Stimulated activated CD4-positive, alpha-beta T cell treated with anti-CD3 and anti-CD28 coated beads, Interleukin-4, amount 100 ng/mL, for 1 hour (primary cell): ENCODE measurements at places on chromosomes 3 and 15.

DNA sequence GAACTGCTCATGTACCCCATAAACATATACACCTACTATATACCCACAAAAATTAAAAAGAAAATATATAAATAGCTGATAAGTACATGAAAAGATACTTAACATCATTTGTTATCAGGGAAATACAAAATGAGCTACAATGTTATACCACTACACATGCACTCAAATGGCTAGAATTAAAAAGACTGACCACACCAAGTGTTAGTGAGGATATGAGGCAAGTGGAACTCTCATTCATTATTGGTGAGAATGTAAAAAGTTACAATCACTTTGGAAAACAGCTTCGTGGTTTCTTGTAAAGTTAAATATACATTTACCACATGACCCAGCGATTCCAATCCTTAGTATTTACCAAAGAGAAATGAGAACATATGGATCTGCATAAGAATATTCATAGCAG is 26.5 kb downstream of the EOMES start:
- DNase-seq, result no peak

GRCh38 chr15:74229686-74230085 is 6.4 kb upstream of the CCDC33 start:
- no peak for DNase-seq

- no peak for DNase-seq
Observed at GRCh38 chr15:27238707-27239423, 267.9 kb downstream of the GABRG3 start.

- DNase-seq, result no peak
Observed at GRCh38 chr15:38260077-38260476, 7.4 kb downstream of the SPRED1 start.

- no peak for DNase-seq
Observed at GRCh38 chr3:193885832-193886231, 250.1 kb upstream of the HES1 start.

GRCh38 chr3:10688126-10688525 is 127.9 kb upstream of the SLC6A11 start:
- DNase-seq, result no peak

- DNase-seq, result no peak
Observed at GRCh38 chr3:14371573-14372474, 30.6 kb upstream of the SLC6A6 start.

DNA sequence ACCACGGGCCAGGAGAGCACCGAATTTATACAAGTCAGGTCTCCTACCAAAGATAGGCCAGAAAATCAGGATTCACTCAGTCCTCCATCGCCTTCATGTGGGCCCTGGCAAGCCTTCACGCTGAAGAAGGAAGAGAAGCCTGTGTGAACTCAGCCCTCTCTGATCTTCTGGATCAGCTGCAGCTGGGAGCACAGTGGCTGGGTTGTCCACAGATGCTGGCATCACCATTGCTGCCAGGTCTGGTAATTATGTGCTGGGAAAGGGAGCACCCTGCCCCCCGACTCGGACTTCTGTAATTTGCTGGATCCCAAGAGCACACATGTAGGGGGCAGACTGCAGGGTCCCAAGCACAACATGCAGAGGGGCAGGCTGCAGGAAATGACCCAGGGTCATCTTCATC is 12.4 kb upstream of the PDE8A start:
- no peak for DNase-seq

DNA sequence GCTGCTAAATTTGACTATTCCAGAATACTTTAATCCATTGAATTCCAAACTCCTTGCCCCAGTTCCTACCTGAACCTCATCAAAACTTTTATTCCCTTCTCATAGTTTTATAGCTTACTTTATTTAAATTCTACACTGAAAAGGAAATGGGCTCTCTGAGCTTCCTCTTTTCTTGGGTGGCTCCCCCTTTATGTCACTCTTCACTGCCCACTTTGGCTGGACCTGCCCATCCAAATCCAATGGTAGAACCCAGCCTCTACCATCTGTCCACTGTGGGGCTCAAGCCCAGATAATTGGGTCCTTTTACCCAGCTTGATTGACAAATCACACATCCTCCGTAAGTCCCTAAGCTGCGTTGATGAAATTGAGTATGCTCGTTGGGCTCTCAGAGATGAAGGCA is 216.5 kb downstream of the BBX start:
- DNase-seq, result no peak

GRCh38 chr3:184565421-184566211 is 4.0 kb downstream of the EPHB3 start:
- DNase-seq, result no peak

- no peak for DNase-seq
Observed at GRCh38 chr15:93341164-93341563, 252.2 kb upstream of the RGMA start.

DNA sequence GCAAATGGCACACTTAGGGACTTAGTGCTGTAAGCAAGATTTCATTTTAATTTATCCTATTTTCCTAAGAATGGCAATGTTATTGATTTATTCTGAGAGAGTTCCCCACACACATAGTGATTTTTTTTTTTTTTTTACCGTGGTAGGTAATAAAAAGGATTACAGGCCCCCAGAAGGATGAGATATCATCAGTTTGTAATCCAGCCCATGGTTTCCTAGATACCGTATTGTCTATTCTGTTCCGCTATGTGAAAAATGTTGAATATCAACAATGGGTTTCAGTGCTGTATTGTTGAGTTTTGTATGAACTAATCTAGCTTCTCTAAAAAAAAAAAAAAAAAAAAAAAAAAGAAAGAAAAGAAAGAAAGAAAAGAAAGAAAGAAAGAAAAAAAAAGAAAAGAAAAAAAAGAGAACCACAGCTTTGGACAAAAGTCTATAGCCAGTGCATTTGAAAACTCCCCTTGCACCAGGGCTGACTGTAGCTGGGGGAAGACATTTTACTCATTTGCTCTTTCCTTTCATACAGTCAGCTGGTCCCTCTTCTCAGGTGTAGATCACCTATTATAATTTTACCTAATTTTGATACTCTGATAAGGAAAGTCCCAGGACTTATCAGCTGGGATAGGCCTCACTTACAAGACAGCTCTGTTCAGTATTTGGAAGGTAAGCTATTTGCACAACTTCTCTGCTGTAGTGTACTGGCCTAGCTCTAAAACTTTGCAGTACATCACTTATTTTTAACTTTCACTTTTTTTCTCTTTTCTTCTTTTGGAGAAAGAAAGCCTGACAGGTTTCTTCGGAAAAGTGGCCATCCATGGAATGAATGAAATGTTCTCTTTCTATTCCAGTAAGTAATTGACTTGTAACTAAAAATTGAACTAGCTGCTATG is 101.4 kb upstream of the SOX2 start:
- DNase-seq, result no peak

- DNase-seq, result no peak
Observed at GRCh38 chr3:94647131-94647530, 584.3 kb downstream of the NSUN3 start.

- DNase-seq, result no peak
Observed at GRCh38 chr3:64303401-64303800, 78.1 kb upstream of the PRICKLE2 start.

DNA sequence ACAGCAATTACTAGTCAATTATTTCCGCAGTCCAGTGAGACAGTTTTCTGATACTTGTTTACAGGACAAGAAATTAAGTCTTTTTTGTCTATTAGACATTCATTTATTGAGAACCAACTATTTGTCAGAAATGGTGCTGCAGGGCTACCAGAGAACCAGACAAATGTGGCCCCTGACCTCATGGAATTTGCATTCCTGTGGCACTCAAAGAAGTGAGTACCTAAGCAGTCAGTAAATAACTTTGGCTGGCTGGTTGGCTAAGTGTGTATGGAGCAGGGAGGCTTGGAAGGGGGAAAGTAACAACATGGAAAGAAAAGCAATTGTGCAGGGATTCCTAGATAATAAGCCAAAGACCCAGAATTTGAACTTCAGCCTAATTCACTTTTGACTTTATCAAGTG is 837.0 kb upstream of the CFAP20DC start:
- no peak for DNase-seq

GRCh38 chr3:105780107-105780506 is 88.7 kb downstream of the CBLB start:
- DNase-seq, result no peak

DNA sequence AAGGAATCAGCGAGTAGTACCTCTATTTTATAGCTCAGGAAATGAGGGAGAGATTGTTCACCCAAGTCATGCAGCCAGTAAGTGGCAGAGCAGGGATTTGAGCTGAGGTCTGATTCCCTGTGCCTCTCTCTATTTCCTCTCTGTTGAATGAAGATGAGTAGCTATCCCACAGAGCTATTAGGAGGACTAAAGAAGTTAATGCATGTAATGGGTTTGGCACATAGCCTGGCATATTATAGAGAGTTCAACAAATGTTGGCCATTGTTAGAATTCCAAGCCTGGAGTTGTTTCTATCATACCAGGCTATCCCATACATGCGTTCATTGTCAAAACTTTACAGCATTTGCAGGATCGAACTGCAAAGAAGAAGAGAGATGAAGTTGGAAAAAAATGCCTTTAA is 21.8 kb upstream of the KLHL6 start:
- DNase-seq, result no peak

DNA sequence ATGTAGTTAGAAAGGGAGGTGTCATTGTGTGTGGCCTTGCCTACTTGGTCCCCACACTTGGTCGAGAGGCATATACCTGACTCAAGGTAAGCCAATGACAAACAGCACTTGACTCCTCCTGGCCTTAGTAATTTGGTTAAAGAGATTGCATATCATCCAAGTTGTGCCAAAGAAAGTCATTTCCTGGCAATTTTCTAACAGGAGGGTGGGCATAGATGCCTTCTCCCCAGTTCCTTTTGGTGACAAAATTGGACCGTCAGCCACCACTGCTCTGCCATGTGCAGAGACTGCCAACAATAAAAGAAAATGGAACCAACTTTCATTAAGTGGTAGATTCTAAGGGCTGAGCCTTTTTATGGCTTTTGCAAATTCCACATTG is 7.9 kb upstream of the LEKR1 start:
- no peak for DNase-seq

GRCh38 chr3:141561426-141562034 is 74.7 kb downstream of the RASA2 start:
- no peak for DNase-seq

DNA sequence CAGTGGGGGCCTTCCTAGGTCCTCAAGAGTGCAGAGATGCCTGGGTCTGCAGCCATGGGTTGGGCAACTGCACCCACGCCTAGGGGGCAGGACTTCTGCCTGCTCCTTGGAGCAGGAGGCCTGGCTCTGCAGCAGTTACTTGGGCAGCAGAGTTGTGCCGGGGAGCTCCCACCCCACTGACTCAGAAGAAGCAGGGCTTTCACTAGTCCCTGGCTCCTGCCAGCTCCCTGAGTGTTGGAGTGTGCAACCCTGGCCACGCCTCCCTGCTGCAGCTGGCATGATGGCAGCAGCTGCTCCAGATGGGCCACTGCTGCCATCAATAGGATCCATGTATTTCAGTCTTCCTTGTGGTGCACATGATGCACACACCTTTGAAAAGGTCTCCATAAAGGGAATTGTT is 40.6 kb upstream of the KCNH8 start:
- no peak for DNase-seq

DNA sequence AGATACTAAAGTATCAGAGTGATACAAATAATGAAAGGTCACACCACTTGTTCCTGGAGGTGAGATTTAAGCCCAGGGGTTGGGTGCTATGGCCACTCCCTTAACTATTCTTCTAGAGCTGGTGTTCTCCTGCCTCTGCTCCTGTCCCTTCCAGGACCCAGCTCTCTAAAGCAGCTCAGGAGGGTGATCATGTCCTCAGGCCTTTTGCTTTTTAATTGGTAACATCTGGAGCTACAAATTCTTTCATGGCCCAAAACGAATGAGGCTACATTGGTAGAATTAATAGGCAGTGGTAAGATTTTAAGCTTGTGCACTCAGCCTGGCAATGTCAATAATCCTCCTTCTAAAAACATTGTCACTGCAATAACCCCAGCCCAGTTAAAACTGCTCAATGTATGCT is 38.2 kb upstream of the CNOT10 start:
- no peak for DNase-seq

DNA sequence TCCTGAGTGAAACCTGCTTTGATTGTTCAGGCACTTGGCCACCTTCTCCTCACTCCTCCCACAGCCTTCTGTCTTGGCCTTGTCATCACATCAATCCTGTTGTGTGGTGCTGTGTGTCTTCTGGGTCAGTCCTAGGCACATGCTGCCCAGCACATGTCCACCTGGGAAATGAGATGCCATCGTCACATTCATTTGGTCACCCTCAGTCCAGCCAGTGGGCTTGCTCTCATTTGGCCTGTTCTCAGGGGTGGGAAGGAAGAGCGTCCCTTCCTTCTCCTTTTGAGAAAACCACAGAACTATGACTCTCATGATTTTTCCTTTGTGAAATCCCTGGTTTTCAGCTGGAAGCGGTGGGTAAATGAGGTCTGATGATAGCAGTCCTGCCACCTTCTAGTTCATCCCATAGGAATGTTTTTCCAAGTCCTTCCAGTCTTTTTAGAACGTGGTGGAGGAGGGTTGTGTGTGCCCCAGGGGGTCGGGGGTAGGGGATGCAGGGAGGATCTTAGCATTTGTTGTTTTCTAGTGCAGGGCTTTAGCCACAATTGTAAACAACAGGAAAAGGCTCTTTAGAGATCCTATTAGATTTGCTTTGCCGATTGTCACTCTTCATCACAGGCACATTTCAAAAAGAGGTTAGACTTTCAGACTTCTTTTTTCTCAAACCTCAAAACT is 8.4 kb upstream of the PLA1A start:
- DNase-seq, result no peak

- no peak for DNase-seq
Observed at GRCh38 chr3:18643281-18643680, 218.1 kb upstream of the SATB1 start.

GRCh38 chr15:45129651-45130129 is at the start of the genes DUOX1 and DUOXA1:
Gene DUOX1 (plus strand): TSS chr15:45129994. CDS start chr15:45131967, 1,973 bp downstream.
Gene DUOXA1 (minus strand): TSS chr15:45129879. CDS start chr15:45123014, 6,865 bp downstream.
- peak; percentile 44 for DNase-seq

DNA sequence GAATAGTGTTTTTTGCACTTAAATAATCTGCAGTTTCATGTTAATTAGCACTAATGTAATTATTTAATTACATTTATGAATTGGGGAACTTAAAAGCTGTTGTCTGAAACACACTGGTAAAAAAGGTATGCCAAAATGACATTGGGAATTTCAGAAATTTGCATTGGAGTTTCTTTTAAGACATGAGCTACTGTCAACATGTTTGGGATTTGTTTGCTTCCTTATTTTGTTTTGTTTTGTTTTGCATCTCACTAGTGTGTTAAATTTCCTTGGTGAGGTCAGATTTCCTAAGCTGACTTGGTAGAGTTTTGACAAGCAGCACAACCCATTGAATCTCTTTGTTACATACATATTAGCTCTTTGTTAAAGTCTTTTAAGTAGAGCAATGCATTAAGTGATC is 119.4 kb downstream of the IQCH start:
- DNase-seq, result no peak

GRCh38 chr15:75436881-75437280 is 14.6 kb downstream of the SIN3A start:
- no peak for DNase-seq

GRCh38 chr15:66777596-66778313 is 75.7 kb downstream of the SMAD6 start:
- no peak for DNase-seq

- DNase-seq, result no peak
Observed at GRCh38 chr15:90460142-90460824, 69.4 kb upstream of the CRTC3 start.

DNA sequence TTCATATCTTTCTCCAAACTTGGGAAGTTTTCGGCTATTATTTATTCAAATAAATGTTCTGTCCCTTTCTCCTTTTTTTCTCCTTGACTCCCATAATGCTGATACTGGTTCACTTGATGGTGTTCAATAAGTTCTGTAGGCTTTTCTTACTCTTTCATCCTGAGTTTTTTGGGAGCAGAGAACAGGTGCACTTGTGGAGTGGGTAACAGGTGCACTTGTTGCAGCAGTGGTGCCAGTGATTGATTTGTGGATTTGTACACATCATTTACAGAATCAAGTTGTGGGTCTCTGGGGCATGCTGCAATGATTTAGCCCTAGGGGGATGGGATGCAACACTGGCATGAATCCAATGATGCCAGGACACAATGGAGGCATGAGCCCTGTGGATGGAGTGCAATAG is 14.8 kb upstream of the OR5H1 start:
- no peak for DNase-seq
